ENCODE measurements at places on chromosomes 1 and 21. TPM values are rescaled to one million over a fixed set of nuclear protein-coding genes. Genes with fewer than 3 reads are reported as not detected.

Gene ACTL8
- not detected for total RNA-seq

Gene RAB25
- not detected for total RNA-seq

Gene EDN2
- not detected for total RNA-seq

Gene OR2T29
- not detected for total RNA-seq

Gene RNU1-2
- 2,316 TPM for total RNA-seq

Gene ROR1
- not detected for total RNA-seq

Gene COL6A1
- 0.27 TPM for total RNA-seq

Gene TFAP2E
- 0.65 TPM for total RNA-seq

Gene CELSR2
- 5.2 TPM for total RNA-seq

Gene TDRD5
- total RNA-seq = not detected

Gene FAM72C
- 10.2 TPM for total RNA-seq

Gene SERPINC1
- 0.17 TPM for total RNA-seq

Gene CNR2
- 0.07 TPM for total RNA-seq

Gene SPRR3
- total RNA-seq = not detected

Gene HTR6
- 0.10 TPM for total RNA-seq

Gene PCP4
- total RNA-seq = not detected

Gene ATP6V1G3
- not detected for total RNA-seq

Gene PRCC
- 87.7 TPM for total RNA-seq

Gene DCST1
- not detected for total RNA-seq

Gene MYOG
- not detected for total RNA-seq

Gene SPATA45
- total RNA-seq = not detected

Gene TRIM46
- 14.2 TPM for total RNA-seq

Gene AQP10
- not detected for total RNA-seq

Gene FCRL5
- total RNA-seq = not detected

Gene ERG
- total RNA-seq = not detected
